ENCODE measurements at places on chromosomes 1 and 21.

DNA sequence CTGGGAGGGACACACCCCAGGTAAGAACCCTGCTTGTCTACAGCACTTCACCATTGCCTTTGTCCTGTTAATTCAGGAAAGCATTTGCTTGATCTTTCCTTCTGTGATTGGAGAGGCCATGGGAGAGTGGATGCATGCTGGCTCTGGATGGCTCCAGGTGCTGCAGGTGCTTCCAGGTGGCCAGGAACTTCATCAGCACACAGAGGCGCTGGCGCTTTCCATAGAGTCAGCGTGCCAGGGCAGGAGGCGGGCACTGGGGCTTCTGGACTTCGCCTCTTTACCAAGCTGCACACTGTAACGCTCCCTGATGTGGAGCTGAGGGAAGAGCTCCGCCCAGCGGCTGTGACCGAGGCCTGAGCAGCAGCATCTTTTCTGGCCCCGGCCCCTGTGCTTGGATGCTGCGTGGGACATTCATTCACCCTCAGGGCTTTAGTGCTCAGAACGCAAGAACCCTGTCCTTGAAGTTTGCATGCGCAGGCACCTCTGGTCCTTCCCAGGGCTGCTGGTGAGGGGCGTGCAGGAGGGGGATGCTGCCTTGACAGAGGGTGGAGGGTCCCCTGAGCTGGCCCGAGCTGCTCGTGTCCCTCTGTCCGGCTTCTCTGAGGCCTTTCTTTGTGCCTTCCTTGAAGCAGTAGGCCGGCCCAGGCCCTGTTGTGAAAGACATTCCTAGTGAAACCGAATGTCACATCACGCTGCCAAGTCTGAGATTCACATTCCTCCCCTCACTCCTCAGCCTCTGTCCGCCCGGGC is 1.6 kb upstream of the MX2 start:
- no peak for DNase-seq

DNA sequence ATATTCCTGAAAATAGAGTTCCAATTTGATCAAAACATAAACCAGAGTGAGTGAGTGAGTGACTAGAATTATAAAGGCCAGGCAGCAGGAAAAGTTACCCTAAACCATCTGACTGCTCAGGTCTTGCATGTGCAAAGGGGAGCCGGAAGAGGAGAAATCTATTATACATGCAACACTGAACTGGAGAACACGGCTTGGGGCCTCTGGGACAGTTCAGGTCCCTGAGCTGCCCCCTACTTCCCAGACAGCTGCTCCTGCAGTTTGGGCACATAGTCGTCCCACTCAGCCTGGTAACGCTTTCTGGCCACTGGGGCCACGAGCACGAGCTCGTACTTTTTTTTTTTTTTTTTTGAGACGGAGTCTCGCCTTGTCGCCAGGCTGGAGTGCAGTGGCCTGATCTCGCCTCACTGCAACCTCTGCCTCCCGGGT is 40.1 kb downstream of the PTPRC start:
- DNase-seq: no peak

GRCh38 chr1:38777464-38777957 is 82.1 kb downstream of the RRAGC start:
- no peak for DNase-seq

- DNase-seq: no peak
Observed at GRCh38 chr1:64948216-64948615, 18.1 kb downstream of the JAK1 start.

GRCh38 chr1:54126271-54126815 is 26.5 kb downstream of the CDCP2 start:
- DNase-seq: no peak

GRCh38 chr1:198520524-198521254 is 19.8 kb downstream of the ATP6V1G3 start:
- no peak for DNase-seq

- DNase-seq: no peak
Observed at GRCh38 chr21:43982489-43983078, 29.5 kb upstream of the TRAPPC10 start.

DNA sequence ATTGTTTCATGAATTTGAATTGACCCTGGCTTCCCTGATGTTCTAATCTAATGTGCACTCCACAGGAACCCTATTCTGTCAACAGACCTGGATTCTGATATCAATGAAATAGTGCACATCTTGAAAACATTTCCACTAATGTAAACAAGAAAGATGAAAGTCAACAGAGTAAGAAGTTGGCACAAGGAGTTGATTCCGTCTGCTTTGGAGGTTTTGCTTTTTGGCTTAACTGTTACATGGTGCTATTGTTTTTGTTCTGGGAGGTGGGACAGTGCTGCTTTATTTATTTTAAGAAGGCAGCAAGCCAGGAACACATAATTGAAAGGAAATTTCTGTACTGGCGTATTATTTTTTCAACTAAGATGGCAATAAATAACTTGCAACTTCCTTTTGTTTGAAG is 73.3 kb downstream of the LEPR start:
- DNase-seq: no peak

- no peak for DNase-seq
Observed at GRCh38 chr1:30478283-30478682, 245.1 kb downstream of the MATN1 start.

DNA sequence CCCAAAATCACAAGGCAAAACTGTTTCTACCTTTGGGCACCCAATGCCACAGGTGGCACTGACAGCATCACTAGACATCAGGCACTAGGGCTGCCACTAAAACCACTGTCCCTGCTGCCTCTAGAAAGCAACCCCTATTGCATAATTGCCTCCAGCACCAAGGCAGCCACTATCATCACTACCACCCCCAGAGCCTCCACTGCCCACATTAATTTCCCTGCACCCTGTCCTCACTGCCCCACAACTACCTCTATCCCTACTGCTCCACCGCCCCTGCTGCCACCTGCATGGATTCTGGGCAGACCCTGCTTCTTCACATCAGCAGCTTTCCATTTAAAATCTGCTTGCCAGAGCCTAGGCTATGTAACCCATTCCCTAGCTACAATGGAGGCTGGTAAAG is 68.6 kb upstream of the CACHD1 start:
- DNase-seq: no peak

- DNase-seq: no peak
Observed at GRCh38 chr1:152220166-152221163, 3.5 kb downstream of the HRNR start.

DNA sequence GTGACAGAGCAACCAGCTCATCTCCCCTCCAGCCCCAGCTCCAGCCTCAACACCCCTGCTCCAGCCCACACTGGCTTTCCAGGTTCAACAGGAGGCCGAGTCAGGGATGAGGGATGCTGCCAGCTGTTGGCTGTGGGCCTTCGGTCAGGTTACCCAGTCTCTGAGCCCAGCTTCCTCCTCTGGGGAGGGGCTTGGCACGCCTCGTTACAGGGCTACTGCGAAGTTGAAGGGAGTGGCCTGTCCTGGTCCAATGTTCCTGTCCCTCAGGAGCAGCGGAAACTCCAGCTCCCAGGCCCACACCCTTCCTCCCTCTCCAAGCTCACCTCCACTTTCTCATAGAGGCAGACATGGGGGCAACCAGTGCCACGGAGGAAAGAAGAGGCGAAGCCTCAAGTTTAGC is 15.1 kb upstream of the TAS1R2 start:
- DNase-seq: no peak

- no peak for DNase-seq
Observed at GRCh38 chr1:231966983-231967382, 340.4 kb downstream of the DISC1 start.

DNA sequence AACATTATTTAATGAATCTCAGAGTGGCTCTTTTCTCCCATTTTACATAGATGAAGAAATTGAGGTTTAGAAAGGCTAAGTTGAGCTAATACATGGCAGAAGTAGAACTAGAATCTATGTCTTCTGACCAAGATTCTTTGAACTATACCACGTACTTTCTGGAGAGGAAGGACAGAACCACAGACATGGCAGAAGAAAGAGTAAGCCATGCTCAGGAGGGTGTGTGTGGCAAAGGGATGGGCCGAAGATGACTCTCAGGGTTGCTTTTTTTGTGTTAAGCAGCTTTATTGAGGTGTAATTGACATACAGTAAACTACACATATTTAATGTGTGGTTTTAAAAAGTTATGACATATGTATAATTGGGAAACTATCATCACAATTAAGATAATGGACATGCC is 69.5 kb downstream of the PEX14 start:
- no peak for DNase-seq

GRCh38 chr1:228093050-228093906 is 9.8 kb downstream of the C1orf35 start:
- DNase-seq: no peak

GRCh38 chr1:10762153-10762523 is 34.3 kb downstream of the CASZ1 start:
- no peak for DNase-seq

GRCh38 chr1:161838362-161838761 is 72.2 kb downstream of the ATF6 start:
- DNase-seq: no peak

DNA sequence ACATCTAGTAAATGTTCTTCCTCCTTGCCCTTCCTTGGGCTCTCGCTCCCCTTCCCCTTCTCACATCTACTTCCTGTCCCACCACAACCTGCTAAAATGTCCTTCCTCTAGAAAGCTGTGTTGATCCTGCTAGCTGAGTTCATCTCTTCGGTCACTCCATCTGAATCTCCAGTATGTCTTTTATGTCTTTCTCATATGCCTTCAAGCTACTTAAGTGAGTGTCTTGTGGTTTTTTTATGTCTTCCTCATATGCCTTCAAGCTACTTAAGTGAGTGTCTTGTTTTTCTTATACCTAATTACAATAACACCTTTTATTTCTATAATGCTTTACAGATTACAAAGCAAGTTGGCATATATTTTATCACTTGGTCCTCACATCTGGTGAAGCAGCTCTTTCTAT is 33.9 kb downstream of the CSF1 start:
- DNase-seq: no peak

DNA sequence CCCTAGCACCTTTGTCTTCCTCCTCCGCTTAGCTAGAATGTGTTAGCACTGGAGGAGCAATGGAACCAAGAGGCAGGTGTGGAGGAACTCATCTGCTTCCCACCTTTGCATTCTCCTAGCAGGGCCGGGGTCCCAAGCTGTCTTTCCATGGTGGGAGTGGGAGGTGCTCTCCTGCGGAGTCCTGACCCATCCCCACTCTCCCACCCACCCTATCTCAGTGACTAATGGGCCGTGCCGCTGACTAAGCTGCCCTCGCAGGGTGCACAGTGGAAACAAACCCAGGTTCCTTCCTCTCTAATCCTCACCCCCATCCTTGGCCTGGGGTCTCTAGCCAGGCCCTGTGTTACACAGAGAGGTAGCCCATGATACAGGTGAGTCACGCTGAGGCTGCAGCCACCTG is 177.5 kb downstream of the HIVEP3 start:
- DNase-seq: no peak

- no peak for DNase-seq
Observed at GRCh38 chr21:32520875-32521735, 64.2 kb downstream of the TCP10L start.

- no peak for DNase-seq
Observed at GRCh38 chr1:53693339-53693738, 45.6 kb downstream of the GLIS1 start.

- no peak for DNase-seq
Observed at GRCh38 chr1:231279683-231280082, 38.7 kb downstream of the GNPAT start.

Measured in T-cell (primary cell).